Brain (organoid and tissue), 16 donors: ENCODE measurements at places on chromosomes 3 and 15.

GRCh38 chr15:27479296-27480140 is 508.5 kb downstream of the GABRG3 start:
- DNase-seq = peak; percentile 98

- no peak for DNase-seq
Measured at GRCh38 chr3:66603151-66603611, 102.4 kb upstream of the LRIG1 start.

DNA sequence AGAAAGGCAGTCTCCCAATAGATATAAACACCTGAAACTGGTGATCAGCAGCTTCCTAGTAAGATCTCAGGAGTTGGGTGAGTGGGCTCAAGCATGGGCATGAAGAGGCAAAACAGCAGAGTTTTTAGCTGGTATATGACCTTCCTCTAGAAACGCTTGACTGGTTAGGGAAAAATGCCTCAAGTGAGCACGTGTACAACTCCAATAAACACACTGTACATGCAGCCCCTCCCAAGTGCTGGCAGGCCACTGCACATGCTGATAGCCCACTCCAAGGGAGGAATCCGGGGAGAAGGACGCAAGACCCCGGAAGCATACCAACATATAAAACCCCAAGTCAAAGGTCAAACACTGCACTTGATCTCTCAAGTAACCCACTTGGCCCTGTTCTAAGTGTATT is 143.0 kb downstream of the FMN1 start:
- no peak for DNase-seq

DNA sequence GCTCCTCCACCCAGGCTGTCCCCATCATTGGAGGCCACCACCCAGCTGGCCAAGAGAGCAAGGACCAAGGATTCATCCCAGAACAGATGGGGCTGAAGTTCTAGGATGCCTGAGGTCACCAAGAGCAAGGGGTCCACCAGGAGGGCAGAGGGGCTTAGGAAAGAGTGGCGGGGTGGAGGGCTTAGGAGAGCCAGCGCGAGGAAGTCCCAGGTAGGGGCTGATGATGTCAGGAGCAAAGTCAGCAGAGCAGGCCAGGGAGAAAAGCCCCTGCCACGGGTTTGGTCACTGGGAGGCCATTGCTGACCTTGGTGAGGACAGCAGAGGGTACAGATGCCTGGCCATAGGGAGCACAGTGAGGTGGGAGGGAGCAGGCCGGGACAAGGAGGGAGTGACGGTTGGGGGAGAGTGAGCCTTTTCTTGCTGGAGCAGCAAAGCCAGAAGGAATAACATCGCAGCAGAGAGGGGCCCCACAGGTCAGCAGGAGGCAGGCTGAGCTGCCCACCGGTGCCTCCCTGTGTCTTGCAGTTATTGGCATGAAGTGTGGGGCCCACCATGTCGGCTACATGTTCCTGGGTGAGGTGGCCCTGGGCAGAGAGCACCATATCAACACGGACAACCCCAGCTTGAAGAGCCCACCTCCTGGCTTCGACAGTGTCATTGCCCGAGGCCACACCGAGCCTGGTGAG is 5.2 kb downstream of the PARP3 start:
- DNase-seq = no peak

DNA sequence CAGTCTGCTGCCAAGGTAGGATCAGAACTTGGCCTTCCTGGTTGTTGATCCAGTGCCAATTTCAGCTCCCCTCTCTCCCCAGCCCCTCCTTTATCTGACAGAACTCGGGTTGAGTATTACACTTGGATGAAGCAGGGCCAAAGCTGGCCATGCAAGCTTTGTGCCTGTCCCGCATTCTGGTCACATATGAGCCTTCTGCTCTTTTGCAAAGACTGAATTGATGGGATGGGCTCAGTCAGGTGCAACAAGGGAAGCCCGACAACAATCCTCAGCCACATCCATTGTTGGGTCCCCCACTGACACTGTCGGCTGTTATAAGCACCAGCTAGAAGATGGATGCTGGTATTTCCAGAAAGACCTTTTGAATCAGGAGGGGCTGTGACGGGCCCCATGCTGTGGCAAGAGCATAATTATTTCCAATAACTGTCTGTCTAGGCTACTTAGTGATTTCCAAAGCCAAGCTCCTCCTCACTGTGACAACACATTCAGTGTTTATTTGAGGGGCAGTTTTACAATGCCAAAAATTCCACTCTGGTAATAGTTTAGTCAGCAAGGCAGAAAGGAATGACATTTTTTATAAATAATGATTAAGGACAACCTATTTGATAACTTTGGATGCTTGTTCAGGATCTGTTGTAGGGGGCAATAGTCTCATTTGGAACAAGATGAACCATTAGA is 146.8 kb upstream of the FRMD4B start:
- DNase-seq = peak; percentile 50

GRCh38 chr15:65026756-65027155 is 2.7 kb downstream of the MTFMT start:
- DNase-seq = no peak

GRCh38 chr3:76378789-76379188 is 593.4 kb upstream of the ZNF717 start:
- no peak for DNase-seq
